Stimulated activated CD4-positive, alpha-beta T cell treated with anti-CD3 and anti-CD28 coated beads, Interleukin-2, amount 100 ng/mL, for 48 hours (primary cell): ENCODE measurements at places on chromosomes 2 and 18.

GRCh38 chr2:120791962-120792297 lies 56.3 kb downstream of the GLI2 start:
- no peak for DNase-seq

DNA sequence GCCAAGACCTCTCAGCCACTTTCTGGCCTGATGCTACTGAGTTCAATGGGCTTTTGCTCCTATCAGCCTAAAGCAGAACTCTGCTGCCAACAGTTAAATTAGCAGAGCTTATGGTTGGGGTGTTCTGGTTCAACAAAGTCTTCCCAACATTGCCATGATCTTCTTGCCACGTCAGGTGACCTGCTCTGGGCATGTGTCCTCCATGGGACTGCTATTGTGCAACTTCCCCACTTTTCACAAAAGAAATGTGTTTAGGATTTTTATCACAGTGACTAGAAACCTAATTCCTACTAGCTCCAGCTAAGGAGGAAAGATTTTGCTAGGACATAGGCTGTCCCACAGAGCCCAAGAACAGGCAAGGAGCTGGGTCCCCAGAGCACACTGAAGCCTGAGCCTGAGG lies 56.4 kb downstream of the ALK start:
- DNase-seq: no peak

GRCh38 chr18:74204526-74205152 lies 56.3 kb downstream of the TIMM21 start:
- no peak for DNase-seq

GRCh38 chr18:49716035-49716434 lies 97.3 kb downstream of the ACAA2 start:
- no peak for DNase-seq

DNA sequence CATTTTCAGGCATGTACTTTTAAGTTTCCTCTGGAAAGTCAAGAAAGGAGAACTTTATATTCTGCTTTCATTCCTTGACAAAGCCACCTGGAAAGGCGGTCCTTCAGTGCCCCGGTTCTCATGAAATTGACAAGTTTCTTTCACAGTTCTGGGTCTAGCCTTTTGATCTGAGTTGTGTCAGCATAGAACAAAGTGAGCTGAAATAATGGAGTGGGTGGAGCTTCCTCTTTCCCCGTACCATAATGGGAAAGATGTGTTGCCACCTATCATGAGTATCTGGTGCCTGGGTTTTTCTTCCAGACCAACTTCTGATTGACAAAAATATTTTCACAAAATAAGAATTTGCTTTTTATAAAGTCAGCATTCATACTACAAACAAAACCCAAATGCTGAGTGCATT lies 49.3 kb downstream of the PTRHD1 start:
- DNase-seq: no peak

DNA sequence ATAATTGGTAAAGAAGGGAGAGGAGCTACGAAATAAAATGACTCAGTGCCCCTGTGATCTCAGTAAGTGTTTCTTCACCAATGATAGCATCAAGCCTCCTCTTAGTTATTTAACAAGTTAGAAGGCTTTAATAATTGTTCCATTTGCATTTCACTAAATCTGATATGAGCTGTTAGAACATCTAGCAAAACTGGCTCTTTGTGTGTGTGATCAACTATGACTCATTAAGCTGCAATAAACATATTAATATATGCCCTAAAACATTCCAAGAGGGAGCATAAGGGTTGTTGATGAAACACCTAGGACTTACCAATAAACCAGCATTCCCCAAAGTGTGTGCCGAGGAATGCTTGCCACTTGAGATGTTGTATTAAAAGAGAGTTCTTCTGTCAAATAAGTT lies 115.2 kb downstream of the OSBPL6 start:
- no peak for DNase-seq

- DNase-seq: peak; percentile 15
Measured at GRCh38 chr2:84458551-84459017, 496 bp downstream of the SUCLG1 start.

DNA sequence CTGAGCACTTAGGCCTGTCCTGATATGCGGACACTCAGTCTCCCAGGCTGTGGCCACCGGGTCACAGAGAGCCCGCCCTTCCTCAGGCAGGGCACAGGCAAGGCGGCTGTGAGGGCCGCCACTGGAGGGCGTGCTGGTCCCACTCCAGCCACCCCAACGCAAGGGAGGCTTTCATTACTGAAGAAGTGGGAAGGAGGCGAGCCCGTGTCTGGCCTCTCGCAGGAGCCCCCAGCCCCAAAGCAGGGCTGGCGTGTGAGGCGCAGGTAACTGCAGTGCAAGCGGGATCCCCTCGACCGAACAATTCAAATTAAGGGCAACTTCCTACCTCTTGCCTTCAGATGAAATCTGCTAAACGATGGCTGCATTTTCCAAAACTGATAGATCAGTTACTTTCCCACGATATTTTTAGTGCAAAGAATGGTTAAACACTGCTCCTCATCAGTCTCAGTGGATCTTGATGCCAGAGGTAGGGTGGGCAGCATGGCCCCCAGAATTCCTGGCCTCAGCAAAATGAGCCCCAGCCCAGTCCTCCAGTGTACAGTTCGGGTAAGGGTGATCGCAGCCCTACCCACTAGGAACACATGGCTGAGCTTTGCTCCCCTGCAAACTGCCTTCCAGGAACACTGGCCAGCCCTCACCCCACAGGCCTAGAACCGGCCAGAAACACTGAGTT lies 97.2 kb downstream of the SEPTIN10 start:
- no peak for DNase-seq

GRCh38 chr2:119929537-119929936 lies 83.3 kb upstream of the EPB41L5 start:
- DNase-seq: no peak

- DNase-seq: no peak
Measured at GRCh38 chr18:78703291-78703690, 276.3 kb upstream of the SALL3 start.

DNA sequence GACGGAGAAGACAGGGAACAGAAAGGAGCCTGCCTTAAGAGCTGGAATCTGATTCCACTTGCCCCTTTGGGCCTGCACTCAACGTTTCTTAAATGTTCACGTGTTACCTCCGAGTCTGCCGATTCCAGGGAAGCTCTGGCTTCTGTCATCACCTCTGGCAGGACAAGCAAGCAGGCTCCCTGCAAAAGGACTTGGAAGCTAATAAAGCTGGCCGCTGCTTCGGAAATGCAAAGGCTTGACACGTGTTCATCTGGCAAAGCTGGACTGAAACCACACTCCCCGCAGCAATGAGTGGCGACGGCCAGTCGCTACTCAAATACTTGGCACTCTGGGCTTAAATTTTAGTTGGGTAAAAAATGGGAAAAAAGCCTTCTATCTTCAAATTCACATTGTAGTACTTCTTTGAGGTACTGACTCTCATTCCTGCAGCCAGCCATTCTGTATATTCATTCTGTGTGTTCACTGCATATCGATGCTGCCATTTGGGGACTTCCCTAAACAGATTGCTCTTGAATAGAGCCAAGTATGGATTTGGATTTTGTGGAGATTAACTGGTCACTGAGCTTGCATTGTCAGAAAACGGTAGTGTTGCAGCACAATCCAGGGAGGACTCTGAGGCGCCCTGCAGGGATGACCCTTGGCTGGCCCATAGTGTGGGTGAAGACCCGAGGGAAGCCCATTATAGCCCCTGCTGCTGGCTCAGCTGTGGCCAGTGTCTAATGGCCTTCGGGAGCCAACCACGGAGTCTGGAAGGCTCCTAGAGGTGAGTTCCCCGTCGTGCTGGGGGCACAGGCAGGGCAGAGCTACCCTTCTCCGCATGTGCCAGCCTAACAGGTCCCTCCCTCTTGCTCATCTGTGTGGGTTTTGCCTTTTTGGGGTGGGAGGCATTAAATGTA lies 231.5 kb downstream of the PRKCE start:
- no peak for DNase-seq

DNA sequence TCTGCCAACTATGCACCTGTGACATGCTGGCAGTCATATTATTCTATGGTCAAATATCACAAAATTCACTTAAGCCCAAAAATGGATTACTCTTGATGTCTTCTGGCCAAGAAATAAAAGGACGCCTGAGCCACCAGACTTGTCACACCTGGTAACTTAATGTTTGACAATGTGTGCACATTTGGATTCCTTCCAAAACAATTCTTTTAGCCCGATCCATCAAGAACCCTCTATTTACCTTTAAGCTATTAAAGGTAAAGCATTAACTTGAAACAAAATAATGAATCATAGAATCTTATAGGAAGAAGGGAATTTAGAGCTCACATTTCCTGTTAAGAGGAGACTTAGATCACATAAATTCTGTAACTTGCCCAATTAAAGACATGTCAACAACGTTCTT lies 46.5 kb upstream of the NFU1 start:
- DNase-seq: no peak

GRCh38 chr2:127056086-127056485 lies 50.9 kb downstream of the BIN1 start:
- DNase-seq: no peak

DNA sequence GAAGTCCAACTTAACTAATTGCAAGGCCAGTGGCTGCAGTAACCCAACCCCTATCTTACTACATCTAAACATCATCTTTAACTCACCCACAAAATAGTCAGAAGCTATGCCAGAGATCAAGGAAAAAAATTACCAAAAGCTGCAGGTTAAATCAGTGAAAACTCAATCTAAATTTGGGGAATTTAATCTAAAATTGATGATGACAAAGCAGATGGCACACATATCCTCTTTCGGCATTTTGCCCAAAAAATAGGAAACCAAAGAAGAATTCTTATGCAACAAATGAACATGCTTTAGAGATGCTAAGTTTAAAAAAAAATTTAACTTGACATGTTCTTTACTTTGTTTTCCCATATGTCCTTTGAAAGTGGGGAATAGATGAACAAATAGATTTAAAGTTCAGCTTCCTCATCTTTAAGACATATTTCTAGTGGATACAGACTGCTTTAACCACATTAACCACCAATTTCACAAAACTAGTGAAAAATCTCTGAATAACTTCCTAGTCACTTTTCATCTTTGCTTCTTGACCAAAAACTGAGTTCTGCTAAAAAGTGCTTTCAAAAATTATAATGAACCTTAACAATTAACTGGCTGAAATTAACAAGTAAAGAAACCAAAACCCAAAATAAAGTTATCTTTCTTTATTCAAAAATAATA lies 74.3 kb upstream of the CCDC150 start:
- no peak for DNase-seq

- no peak for DNase-seq
Measured at GRCh38 chr2:17758118-17758517, 4.2 kb downstream of the GEN1 start.

DNA sequence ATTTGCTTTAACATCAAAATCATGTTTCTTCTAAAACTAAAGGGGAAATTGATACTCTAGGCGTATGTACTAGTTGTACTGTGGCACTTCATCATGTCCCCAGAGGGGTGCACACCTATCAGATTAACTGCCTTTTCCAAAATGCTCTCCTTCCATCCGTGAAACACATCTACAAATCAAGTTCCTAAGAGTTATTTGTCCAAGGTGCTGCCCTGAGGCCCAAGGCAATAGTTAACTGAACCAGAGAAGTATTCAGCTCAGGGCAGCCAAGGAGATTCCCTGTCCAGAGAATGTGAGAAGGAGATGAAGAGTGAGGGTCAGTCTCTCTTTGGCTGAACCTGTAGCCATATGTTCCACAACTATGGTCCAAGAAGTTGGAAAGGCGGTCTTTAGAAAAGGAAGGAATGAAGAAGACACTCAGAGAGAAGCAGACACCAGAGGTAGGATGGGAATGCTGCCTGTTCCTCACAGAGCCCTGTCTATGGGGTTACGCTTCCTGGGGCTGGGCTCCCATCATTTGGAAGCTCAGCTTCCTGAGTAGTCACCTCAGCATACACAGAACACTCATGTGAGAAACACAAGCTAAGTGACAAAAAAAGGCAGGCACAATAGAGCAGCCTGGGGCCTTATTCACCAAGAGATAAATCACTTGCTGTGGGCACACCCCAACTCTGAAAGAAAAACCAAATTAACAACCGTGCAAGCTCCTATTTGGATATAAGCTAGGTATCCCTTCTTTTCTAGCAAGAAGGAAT lies 55.6 kb downstream of the ANKRD44 start:
- DNase-seq: no peak

GRCh38 chr2:64448041-64448426 lies 5.9 kb upstream of the LGALSL start:
- DNase-seq: no peak

- no peak for DNase-seq
Measured at GRCh38 chr2:205352593-205352992, 329.7 kb upstream of the NRP2 start.

DNA sequence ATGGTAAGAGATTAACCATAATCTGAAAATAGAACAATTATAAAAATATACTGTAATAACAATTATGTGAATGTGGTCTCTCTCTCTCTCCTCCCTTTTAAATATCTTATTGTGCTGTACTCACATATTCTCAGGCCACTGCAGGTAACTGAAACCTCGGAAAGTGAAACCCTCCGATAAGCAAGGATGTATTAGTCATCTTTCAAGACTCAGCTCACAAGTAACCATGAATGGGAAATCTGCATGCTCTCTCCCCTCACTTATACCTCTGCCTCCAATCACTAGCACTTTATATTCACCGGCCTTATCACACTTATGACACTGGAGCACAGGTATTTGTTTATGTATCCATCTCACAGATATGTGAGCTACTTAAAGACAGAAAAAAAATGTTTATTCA lies 139.7 kb downstream of the LRP2 start:
- no peak for DNase-seq

DNA sequence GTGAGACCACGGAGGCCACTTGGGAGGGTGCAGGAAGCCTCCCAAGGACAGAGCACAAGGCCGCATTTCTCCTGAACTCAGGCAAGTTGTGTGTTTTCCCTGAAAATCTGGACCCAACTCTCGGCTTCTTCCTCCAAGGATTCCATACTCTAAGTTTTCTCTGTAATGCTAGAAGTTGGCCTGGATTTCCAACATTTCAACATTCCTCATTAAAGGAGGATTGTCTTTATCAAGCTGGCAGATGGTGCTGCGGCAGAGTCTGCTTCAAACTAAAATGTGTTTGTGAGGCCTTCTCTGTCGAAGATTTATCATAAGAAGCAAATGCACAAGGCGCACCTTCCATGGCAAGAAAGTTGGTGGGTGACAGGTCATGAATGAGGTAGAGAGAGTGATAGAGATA lies 94.4 kb upstream of the SATB2 start:
- no peak for DNase-seq
